Regular cardiac myocyte (primary cell): ENCODE measurements at places on chromosomes 11 and 22. TPM values are rescaled to one million over a fixed set of nuclear protein-coding genes. Genes with fewer than 3 reads are reported as not detected.

CDC42EP1 gene
- total RNA-seq, result 9.6 and 9.8 TPM in 2 replicates

APOA4 gene
- total RNA-seq, result not detected in 2 replicates

KCNA4 gene
- total RNA-seq, result under 0.01 TPM in 1 of 2 replicates, not detected in the other

CHID1 gene
- 60.3 and 75.5 TPM in 2 replicates for total RNA-seq

C11orf52 gene
- 0.38 and 1.4 TPM in 2 replicates for total RNA-seq

BRSK2 gene
- 0.56 and 0.58 TPM in 2 replicates for total RNA-seq

PANX2 gene
- total RNA-seq, result 0.19 and 0.56 TPM in 2 replicates

NRXN2 gene
- 7.5 and 23.1 TPM in 2 replicates for total RNA-seq

PARVG gene
- total RNA-seq, result under 0.01 TPM in 2 replicates

SLC7A4 gene
- total RNA-seq, result under 0.01 and 0.56 TPM in 2 replicates

CHCHD10 gene
- 3.7 and 6.7 TPM in 2 replicates for total RNA-seq

YPEL1 gene
- 0.19 and 1.4 TPM in 2 replicates for total RNA-seq

P4HA3 gene
- 13.4 and 47.9 TPM in 2 replicates for total RNA-seq

TSPAN32 gene
- total RNA-seq, result not detected in 2 replicates

ADM gene
- 215 and 1,405 TPM in 2 replicates for total RNA-seq

BIRC3 gene
- 1.3 and 8.2 TPM in 2 replicates for total RNA-seq

ABCG4 gene
- 0.19 and 0.28 TPM in 2 replicates for total RNA-seq

BIK gene
- total RNA-seq, result under 0.01 TPM in 1 of 2 replicates, not detected in the other

TRIM6 gene
- total RNA-seq, result 2.8 and 5.2 TPM in 2 replicates

MTMR2 gene
- total RNA-seq, result 46.5 and 57.3 TPM in 2 replicates

MLC1 gene
- total RNA-seq, result 0.38 and 2.8 TPM in 2 replicates

OR5AP2 gene
- not detected in 2 replicates for total RNA-seq

KLHDC7B gene
- under 0.01 TPM in 2 replicates for total RNA-seq

NNMT gene
- 192 and 615 TPM in 2 replicates for total RNA-seq

SOX6 gene
- total RNA-seq, result 0.28 and 0.38 TPM in 2 replicates

ZNF70 gene
- 3.1 and 4.0 TPM in 2 replicates for total RNA-seq
